Activated T-helper 9 cell treated with anti-CD3 and anti-CD28 coated beads, Interleukin-2, amount 50 U/mL, for 16 hours (primary cell): ENCODE measurements at places on chromosomes 13 and 19.

GRCh38 chr13:49314344-49314882, 66.7 kb downstream of the CDADC1 start:
- no peak for DNase-seq

DNA sequence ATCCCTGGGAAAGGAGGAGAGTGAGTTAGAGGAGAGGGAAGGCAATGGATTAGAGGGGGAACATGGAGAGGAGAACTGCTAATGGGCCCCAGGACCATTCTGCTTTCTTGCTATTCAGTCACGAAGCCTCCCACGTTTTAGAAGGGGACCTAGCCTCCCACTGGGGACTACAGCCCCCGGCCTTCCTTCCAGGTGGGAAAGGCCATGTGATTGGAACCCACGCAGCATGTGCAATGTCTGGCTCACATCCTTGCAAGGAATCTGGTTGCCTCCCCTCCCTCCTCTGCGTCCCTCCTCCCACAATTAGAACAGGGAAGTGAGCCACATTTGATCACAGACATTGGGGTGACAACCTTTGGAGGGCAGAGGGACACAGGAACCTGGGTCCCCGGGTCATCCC, 22.5 kb upstream of the PLA2G4C start:
- no peak for DNase-seq

DNA sequence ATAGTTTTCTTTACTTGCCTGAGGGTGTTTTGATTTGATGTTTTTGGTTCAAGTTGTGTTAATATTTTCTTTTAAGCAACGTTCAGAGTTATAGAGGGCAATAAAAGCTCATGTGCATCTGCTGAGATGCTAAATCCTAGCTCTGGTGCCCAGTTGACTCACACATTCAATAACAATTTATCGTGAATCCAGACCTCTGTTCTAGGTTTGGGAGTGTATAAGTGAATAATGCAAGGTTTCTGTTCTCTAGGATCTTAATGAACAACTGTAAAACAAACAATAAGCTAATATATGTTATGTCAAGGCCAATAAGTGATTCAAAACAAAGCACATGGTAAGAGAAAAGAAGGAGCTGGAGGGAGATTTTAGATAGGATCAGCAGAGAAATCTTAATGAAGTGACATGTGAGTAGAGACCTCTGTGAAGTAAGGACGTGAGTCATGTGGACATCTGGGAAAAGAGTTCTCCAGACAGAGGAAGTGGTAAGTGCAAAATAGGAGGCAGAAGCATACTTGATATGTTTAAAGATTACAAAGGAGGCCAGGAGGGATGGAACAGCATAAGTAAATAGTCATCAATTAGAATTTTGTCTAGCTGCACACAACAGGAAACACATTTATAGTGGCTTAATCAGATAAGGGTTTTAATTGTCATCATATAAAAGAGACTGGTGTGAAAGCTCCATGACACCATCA, 278.5 kb upstream of the HTR2A start:
- no peak for DNase-seq

- no peak for DNase-seq
These were observed 18.8 kb upstream of the SPC24 start for GRCh38 chr19:11174336-11174735.

DNA sequence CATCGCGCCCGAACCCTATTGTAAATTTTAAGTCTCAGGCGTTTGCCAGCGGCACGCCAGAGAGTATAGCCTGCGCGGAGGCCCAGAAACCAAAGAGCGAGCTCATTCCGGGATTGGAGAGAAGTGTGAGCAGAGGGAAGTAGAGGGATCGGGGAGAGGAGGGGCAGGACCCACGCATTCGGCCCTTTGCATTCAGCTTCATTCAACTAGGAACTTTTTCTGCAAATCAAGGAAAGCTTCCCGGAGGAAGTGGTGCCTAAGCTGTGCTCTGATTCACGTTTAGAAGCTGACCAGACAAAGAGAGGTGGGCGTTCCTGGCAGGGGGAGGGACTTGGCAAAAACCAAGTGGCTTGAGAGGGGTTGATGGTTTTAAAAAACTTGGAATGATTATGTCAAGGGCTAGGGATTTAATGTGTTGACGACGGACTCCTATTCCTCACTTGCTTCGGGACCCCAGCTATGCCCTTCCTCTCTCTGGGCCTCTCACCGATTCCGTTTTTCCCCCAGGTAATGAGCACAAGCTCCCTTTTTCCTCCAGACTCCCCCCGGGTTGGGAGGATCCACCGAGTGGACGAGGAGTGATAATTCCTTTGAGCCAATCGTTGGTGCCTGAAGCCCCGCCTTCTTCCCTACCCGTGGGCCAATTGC, 811 bp upstream of the PRMT1 start:
- DNase-seq, result peak; percentile 42

- DNase-seq, result peak; percentile 56
These were observed 11.8 kb downstream of the LRRC4B start for GRCh38 chr19:50556282-50557008.

GRCh38 chr19:54387991-54388801, 23.5 kb upstream of the LAIR1 start:
- DNase-seq, result no peak

DNA sequence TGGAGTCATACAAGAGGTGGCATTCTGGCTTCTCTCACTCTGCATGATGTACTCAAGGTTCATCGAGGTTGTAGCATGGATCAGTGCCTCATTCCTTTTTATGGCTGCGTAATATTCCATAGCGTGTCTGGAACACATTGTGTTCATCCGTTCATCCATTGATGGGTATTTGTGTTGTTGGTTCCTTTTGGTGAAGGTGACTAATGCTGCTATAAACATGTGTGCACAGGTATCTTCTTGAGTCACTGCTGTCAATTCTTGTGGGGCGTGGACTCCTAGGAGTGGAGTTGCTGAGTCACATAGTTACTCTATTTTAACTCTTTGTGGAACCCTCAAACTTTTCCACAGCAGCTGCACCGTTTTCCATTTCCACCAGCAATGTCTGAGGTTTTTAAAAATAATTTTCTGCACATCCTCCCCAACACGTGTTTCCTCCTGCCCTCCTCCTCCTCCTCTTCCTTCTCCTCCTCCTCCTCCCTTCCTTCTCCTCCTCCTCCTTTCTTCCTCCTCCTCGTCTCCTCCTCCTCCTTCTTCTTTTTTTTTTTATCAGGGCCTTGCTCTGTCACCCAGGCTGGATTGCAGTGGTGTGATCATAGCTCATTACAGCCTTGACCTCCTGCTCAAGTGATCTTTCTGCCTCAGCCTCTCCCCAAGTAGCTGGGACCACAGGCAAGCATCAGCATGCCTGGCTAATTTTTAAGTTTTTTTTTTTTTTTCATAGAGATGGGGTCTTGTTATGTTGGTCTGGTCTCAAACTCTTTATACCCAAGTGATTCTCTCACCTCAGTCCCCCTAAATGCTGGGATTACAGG, 2.0 kb upstream of the TMEM221 start:
- DNase-seq, result peak; percentile 22

- no peak for DNase-seq
These were observed 277.1 kb downstream of the KLF5 start for GRCh38 chr13:73335944-73336343.

DNA sequence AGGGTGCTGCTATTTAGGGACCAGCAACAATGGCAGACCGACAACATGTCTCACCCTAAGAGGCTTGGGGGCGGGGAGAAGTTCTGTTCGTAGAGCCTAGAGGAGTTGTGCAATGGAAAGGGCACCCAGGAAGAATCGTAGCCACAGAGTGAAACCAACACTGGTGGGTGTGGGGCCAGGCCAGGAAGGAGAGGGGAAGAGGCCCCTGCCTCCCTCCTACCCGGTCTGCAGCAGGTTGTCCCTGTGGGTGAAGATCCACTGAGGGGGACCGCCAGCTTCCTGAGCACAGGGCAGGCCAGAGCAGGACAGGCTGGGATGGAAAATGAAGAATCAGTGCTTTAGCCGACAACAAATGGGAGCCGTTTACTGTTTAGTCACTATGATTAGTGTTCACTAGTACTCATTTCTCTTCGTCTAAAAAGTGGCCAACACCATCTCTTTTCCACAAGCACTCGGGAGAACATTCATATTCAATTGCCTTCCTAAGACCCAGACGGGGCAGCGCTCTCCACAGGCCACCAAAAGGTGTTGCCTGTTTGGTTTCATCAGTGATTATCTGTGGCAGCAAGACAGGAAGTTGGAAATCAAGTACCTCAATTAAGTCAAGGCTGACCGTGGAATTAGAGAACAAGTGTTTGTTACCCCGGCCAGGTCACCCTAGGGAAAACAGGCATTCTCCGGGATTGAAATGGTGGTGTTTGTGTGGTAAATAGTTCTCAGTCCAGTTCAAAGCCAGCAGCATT, 1.1 kb upstream of the ATP11A start:
- peak; percentile 38 for DNase-seq

DNA sequence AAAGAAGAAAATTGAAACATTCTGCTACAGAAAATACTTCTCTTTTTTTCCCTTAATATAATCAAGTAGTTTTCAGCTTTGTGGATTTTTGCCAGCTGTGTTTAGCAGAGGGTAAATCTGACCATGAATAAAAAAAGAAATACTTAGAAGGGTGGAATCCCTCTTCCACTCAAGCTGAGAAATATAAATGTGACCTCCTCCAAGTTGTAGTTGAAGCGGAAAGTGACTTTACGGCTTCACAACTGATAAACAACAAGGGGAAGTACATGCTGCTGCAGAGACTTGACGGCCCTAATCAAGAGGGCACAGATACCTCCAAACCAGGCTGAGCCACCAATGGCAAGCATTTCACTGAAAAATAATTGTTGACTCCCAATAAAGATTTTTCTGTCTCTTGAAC, 785.0 kb downstream of the SLITRK5 start:
- no peak for DNase-seq

DNA sequence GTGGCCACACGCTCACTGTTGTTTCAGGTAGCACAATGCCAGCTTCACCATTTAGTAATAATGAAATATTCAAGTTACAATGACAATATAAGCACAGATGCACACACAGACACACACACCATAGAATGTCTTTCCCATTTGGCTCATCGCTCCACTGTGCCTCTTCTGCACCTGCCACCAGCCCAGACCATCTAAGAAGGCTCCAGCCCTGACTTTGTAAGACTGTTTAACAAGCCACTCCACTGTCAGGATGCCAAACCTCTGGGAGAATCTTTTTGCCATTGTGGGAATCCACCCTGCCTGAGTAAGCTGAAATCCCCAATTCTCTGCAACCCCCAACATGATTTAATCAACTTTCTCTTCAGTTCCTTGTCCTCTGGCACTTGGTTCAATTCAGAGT, 60.6 kb downstream of the LHFPL6 start:
- DNase-seq, result no peak

DNA sequence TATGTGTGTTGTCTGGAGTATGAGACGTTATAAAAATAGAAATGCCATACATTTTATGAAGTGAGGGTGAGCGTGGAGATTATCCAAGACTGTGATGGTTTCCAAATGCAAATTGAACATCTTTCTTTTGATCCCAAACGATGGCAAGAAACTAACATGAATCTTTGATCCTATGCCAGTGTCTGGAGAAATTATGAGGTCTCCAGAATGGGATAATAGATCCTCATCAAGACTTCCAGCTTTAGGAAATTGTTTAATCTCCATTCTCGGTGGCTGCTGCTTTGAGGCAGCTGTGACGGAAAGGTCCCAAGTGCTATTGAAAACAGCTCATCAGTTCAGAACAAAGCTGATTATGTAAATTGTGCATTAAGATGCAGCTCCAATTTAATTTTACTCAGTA, 30.8 kb downstream of the CBY2 start:
- DNase-seq, result no peak

- DNase-seq, result no peak
These were observed 28.4 kb downstream of the MBNL2 start for GRCh38 chr13:97250560-97250959.

DNA sequence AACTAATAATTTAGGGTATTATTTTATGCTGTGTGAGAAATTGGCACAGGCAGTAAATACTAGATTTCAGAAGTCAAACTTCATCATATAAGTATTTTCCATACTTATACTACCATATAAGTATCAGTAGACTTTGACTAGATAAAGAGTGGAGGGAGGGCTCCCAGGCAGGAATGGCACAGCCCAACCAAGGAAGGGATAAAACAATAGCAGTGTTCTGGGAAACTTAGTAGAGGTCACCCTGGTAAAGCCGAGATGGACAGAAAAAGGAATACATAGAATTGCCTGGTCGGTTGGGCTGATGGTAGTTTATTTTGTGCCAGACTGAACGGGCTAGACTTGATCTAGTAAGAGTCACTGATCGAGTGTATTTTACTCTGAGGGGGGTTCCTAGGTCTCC, 19.6 kb upstream of the KCTD4 start:
- no peak for DNase-seq

DNA sequence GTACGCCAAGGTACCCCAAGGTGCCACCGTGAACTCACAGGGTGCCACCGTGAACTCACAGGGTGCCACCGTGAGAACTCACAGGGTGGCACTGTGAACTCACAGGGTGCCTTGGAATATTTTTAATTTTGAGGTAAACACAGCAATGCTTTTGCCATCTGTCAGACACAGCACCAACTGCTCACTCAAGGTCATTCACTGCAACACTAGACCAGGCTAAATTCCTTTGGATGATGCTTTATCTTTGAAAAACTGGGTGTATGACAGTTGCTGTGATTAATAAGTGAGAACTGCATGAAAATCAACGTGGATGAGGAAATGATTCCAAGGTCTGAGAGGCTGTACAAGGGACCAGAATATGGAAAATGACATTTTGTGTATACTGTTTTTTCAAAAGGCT, 18.9 kb downstream of the SAFB2 start:
- no peak for DNase-seq

- peak; percentile 52 for DNase-seq
These were observed at the start of gene RASAL3 for GRCh38 chr19:15464394-15465385. RASAL3 (minus strand) TSS chr19:15464544; CDS start chr19:15464358, 186 bp downstream.

DNA sequence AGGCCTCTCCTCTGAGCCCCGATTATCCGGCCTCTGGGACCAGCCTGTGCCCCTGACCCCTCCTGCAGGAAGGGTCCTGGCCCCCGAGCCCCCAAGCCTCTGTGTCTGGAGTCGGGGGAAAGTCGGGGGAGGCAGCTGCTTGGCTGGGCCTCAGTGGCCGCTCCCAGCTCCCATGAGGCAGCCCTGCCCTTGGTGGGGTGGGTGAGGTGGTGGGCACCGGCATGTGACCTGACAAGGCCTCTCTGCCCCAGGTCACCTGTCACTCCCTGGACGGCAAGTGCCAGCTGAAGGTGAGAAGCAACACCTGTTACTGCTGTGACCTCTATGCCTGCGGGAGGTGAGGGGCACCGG, 41.5 kb downstream of the TMEM255B start:
- DNase-seq, result no peak
